ENCODE measurements at places on chromosomes 13 and 19.

GRCh38 chr13:30675717-30676116, 58.0 kb downstream of the USPL1 start:
- no peak for DNase-seq

DNA sequence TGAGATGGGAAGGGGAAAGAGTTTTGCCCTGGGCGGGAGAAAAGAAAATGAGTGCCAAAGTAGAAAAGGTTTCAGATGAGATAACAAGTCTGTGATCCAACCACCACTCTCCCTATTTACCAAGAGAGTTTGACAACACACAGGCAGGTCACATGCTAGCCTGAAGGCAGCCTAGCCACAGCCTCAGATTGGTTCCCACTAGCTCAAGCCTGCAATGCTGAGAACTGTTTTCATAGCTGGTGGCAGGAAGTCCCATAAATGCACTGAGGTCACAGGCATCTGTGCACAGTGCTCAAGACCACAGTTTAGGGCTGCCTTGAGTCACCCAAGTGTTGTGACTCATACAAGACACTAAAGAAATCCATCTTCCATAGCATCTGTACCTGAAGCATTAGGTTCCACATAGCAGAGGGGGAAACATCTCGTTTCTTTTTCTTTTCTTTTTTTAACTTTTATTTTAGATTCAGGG, 18.5 kb upstream of the POP4 start:
- DNase-seq: no peak

DNA sequence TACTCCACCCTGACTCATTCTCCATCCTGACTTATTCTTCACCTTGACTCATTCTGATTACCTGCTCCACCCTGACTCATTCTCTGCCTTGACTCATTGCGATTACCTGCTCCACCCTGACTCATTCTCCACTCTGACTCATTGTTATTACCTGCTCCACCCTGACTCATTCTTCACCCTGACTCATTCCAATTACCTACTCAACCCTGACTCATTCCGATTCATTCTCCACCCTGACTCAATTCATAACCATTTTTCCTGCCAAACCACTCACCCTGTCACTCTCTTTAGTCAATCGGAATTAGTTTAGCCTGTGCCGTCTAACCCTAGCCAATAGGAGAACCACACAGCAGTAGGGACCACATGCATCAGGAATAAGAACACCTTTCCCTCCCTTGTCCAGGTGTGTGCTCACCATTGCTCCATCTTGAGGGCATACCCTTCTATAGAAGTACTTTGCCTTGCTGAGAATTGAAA, 1227.4 kb upstream of the PCDH20 start:
- no peak for DNase-seq

- DNase-seq: no peak
These were observed 801.1 kb downstream of the SLITRK5 start for GRCh38 chr13:88472316-88472715.

GRCh38 chr19:31625056-31625455, 275.8 kb upstream of the TSHZ3 start:
- no peak for DNase-seq

DNA sequence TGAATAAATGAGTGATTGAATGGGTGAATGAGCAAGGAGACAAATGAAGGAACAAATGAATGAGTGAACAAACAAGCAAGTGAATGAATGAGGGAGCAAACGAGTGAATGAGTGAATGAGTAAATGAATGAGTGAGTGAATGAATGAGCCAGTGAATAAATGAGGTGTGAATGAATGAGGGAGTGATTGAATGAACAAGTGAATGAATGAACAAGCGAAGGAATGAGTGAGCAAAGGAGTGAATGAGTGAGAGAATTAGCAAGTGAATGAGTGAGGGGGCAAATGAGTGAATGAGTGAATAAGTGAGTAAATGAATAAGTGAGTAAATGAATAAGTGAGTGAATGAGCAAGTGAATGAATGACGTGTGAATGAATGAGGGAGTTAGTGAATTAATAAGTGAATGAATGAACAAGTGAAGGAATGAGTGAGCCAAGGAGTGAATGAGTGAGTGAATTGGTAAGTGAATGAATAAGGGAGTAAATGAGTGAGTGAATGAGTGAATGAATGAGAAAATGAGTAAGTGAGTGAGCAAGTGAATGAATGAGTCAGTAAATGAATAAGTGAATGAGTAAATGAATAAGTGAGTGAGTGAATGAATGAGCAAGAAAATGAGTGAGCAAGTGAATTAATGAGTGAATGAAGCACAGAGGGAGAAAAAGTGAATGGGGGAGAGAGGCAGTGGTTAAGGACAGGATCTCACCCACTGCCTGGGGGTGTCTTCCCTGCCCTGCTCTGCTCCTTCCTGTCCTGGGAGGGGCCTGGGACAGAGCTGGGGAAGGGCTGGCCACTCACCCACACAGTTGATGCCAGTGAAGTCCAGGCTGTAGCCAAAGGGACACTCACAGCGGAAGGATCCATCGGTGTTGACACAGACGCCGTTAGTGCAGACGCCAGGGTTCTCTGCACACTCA, 36.4 kb downstream of the CCL25 start:
- no peak for DNase-seq
